Hematopoietic multipotent progenitor cell treated with erythropoietin and hydrocortisone succinate and interleukin-3 and kit ligand, for 8 days (in vitro differentiated cells): ENCODE measurements at places on chromosomes 13 and 19.
A peak's percentile ranks its signal among the peaks of the same experiment; 100 is the strongest.

- DNase-seq, result no peak
These were observed 6.8 kb downstream of the FREM2 start for GRCh38 chr13:38693641-38694040.

GRCh38 chr13:92573467-92574057, 653.0 kb upstream of the GPC6 start:
- DNase-seq, result no peak

GRCh38 chr13:97372936-97373335, 61.0 kb upstream of the RAP2A start:
- DNase-seq, result no peak

GRCh38 chr19:39845172-39845571, 1.0 kb downstream of the FBL start:
- DNase-seq, result peak; percentile 9

DNA sequence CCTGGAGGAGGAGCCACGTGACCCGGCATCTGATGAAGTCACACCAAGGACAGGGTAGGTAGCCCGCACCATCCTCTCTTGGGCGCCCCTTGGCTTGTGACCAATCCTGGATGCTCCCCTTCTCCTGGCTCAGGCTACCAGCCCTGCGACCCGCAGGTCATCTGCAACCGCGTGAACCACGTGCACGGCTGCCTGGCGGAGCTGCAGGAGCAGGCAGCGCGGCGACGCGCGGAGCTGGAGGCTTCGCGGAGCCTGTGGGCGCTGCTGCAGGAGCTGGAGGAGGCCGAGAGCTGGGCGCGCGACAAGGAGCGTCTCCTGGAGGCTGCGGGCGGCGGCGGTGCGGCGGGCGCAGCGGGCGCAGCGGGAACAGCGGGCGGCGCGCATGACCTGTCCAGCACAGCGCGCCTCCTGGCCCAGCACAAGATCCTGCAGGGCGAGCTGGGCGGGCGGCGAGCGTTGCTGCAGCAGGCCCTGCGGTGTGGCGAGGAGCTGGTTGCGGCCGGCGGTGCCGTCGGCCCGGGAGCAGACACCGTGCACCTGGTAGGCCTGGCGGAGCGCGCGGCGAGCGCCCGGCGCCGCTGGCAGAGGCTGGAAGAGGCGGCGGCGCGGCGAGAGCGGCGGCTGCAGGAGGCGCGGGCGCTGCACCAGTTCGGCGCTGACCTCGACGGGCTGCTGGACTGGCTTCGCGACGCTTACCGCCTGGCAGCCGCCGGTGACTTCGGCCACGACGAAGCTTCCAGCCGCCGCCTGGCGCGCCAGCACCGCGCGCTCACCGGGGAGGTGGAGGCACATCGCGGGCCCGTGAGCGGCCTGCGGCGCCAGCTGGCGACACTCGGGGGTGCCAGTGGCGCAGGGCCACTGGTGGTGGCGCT, 45.9 kb downstream of the SPTBN4 start:
- DNase-seq, result no peak

- DNase-seq, result no peak
These were observed 340.7 kb downstream of the SLC7A1 start for GRCh38 chr13:29254626-29255370.

DNA sequence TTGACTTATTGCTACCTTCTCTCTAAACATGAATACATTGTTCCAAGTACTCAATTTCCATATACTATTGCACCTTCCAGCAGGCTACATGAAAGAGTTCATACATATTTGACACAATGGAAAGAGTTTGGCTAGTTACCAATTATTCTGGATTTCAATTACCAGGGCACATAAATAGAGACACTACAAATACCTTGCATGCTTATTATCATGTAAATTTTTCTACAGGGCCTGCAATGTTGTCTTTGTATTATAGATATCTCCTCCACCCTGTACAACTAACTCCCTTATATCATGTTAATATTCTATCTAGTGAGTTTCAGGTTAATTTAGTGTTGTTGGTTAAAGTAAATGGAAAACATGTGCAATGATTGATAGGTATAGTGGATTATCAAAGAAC, 540.7 kb upstream of the SLITRK5 start:
- DNase-seq, result no peak

GRCh38 chr19:10159610-10160009, 35.1 kb downstream of the DNMT1 start:
- DNase-seq, result no peak

GRCh38 chr13:111431206-111431605, 110.8 kb downstream of the TEX29 start:
- no peak for DNase-seq

DNA sequence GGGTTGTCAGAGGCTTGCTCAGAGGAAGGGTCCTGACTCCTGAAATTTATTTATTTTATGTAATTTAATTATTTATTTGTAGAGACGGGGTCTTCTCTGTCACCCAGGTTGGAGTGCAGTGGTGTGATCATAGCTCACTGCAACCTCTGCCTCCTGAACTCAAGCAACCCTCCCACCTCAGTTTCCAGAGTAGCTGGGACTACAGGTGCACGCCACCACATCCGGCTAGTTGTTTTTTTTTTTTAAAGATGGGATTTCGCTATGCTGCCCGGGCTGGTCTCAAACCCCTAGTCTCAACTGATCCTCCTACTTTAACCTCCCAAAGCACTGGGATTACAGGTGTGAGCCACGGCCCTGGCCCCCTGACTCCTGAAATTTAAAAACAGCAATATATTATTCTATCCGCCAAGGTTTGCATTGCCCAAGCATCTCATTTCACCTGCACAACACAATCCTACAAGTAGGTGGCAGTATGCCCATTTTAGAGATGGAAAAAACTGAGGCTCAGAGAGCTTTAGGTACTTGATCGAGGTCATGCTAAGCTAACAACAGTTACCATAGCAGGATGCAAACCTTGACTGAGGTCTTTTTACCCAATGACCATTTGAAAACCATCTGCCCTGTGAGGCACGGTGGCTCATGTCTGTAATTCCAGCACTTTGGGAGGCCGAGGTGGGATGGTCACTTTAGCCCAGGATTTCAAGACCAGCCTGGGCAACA, 18.1 kb downstream of the ARHGEF18 start:
- peak; percentile 74 for DNase-seq

DNA sequence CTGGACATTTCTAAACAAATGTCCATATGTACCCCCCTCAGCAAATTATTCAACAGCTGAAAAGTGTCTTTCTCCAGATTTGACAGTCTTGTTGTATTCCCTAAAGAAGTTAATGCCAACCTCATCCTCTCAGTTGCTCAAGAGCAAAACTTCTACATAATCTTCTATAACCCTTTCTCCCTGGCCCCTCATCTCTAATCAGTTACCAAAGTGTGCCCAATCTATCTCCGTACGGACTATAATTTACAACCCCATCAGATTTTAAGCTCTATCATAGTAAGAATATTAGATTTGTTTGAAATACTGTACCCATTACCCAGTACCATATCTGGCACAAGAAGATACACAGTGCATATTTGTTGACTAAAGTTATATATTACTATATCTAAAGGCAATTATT, 101.5 kb downstream of the FGF14 start:
- DNase-seq, result no peak

GRCh38 chr19:6219586-6220290, 60.0 kb downstream of the MLLT1 start:
- no peak for DNase-seq

GRCh38 chr19:1513499-1514294, 878 bp upstream of the ADAMTSL5 start:
- DNase-seq, result peak; percentile 66

GRCh38 chr19:52703917-52704316, 30.9 kb downstream of the ZNF611 start:
- no peak for DNase-seq

DNA sequence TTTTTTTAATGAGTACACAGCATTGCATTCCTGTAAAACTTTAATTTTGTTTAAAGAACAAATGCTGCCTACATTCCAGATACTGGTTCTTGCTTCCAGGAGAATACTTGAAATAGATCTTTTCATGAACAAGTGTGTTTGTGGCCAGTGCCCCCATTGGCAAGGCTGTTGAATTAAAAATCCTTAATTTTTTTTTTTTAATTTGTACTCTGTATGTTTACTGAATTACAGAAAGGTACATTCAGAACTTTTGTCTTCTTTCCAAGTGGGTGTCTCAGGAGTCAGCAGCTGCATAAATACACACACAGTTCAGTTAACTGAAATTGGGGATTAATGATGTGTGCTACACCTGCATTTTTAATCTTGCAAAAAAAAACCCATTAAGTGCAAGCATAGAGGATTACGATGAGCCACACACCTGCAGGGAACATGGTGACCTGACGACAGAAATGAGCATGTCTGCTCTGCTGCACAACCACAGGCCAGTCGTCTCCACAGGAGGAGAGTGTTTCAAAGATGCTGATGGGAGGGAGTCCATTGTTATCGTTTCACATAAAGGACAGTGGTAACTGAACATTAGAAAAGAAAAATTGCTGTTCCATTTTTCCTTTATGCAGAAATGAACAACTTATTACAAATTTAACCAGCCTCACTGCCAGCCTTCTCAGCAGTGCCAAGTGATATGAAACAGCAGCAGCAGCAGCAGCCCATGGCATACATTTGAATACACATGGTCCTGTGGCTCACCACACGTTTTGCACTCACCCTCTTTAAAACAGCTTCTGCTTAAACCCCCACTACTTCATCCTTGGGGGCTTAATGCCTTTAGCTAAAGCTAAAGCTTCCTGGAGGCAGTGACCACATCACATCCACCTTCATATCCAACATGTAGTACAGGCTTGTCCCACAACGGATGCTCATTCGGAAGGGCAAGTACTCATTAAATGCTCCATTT, 72.3 kb upstream of the RFC3 start:
- no peak for DNase-seq

GRCh38 chr13:19665427-19665859, 32.0 kb downstream of the MPHOSPH8 start:
- no peak for DNase-seq

GRCh38 chr13:34719060-34719875, 222.8 kb upstream of the NBEA start:
- no peak for DNase-seq

DNA sequence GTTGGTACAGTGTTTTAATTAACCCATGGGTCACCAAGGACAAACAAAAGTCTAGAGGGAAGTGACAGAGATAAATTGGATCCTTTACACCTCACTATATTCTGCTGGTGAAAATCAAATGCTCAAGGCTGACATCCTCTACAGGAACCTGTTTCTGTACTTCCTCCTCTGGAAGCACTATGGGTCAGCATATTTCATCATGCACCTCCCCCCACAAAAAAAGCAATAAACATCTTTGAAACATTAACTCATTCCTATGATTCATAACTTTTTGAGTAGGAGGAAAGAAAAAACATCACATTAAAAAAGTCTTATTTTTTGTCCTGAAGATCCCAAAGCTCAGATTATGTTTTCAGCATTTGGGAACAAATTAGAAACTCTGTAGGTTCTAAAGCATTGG, 588.3 kb upstream of the SGCG start:
- no peak for DNase-seq

GRCh38 chr19:8261881-8262280, 46.3 kb downstream of the CD320 start:
- DNase-seq, result no peak

DNA sequence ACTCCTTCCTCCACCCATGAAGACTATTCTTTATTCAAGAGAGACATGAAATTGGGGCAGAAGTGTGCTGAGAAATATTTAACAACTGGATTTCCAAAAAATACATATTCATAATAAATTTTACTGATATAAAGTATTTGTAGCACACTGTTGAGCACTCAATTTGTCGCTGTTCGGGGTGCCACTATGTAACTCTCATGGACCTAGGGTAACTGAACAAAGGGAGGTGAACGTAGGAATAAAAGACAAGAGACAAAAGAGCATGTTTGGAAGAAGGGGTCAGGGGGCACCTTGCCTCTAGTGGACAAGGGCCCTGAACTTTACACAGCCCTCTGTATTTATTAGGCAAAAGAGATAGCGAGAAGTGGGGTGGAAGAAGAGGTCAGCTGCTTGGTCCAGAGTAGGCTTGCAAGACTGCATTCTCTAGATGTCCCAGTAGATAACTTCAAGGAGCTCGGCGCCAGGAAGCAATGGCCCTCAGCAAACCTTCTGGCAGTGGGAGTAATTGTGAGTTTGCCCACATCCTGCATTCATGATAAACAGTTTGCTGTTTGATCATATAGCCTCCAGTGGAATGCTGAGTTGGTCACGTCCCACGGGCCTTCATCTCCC, 4.5 kb upstream of the ZNF175 start:
- DNase-seq, result peak; percentile 59
